Activated CD4-positive, alpha-beta memory T cell treated with anti-CD3 and anti-CD28 coated beads, Interleukin-2, amount 10 ng/mL, durations not matched to agents 7 days and 5 days (primary cell): ENCODE measurements at places on chromosomes 4 and X. TPM values are rescaled to one million over a fixed set of nuclear protein-coding genes. Genes with fewer than 3 reads are reported as not detected.

GRCh38 chr4:83114576-83114975 lies at the start of gene PLAC8:
TSS of gene PLAC8 (minus strand) at chr4:83114729. CDS start at chr4:83107921, 6,808 bp downstream.
- peak within 1 kb of the TSS; percentile 83 for H3K4me3 ChIP-seq
- H3K36me3 ChIP-seq: peaks cover 27% of the 10 kb centered on the region
- H3K4me1 ChIP-seq: peaks cover 49% of the 10 kb centered on the region
- peak; percentile 65 for DNase-seq
- H3K27me3 ChIP-seq: peaks cover 7% of the 10 kb centered on the region
- H3K27ac ChIP-seq: peak within 1 kb of the TSS; percentile 81

AKAP14 gene
- not detected for total RNA-seq

DNA sequence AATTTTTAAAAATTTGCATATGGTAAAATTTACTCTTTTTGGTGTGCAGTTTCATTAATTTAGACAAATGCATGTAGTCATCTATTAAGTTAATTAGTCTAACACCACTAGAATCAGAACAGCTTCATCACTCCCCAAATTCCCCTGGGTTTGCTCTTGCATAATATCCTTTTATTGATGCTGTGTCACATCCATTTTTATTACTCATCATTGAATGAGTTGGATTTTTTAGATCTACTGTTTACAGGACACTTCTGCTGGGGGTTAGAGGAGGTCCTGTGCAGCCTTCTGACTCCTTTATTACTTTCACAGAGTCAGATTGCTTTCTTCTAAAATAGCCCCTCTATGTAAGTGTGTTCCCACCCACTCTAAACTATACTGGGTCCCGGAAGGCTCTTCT lies 65.9 kb downstream of the MTHFD2L start:
- DNase-seq: no peak
- H3K27me3 ChIP-seq: no peaks in the 10 kb centered on the region
- no peak overlapping the region for H3K4me3 ChIP-seq
- peaks cover 5% of the 10 kb centered on the region for H3K4me1 ChIP-seq

GRCh38 chr4:71827826-71828225 lies 43.9 kb upstream of the GC start:
- H3K27me3 ChIP-seq: no peaks in the 10 kb centered on the region
- no peak overlapping the region for H3K4me3 ChIP-seq
- DNase-seq: no peak
- H3K36me3 ChIP-seq: no peaks in the 10 kb centered on the region
- H3K27ac ChIP-seq: no peak overlapping the region

DNA sequence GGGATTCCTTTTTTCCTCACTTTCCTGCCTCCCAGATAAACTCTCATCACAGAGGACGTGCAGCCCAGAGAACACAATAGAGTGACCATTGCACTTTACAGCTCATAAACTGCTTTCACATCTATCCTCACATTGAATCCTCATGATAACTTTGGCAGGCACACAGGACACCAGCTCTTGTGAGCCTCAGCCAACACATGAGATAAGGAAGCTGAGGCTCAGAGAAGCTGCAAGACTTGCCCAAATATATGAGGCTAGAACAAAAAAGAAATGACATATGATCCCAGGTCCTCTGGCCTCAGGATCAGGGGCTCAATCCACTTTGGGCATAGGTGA lies 85.0 kb upstream of the CPEB2 start:
- H3K36me3 ChIP-seq: no peaks in the 10 kb centered on the region
- no peak overlapping the region for H3K27ac ChIP-seq
- no peak for DNase-seq

DNA sequence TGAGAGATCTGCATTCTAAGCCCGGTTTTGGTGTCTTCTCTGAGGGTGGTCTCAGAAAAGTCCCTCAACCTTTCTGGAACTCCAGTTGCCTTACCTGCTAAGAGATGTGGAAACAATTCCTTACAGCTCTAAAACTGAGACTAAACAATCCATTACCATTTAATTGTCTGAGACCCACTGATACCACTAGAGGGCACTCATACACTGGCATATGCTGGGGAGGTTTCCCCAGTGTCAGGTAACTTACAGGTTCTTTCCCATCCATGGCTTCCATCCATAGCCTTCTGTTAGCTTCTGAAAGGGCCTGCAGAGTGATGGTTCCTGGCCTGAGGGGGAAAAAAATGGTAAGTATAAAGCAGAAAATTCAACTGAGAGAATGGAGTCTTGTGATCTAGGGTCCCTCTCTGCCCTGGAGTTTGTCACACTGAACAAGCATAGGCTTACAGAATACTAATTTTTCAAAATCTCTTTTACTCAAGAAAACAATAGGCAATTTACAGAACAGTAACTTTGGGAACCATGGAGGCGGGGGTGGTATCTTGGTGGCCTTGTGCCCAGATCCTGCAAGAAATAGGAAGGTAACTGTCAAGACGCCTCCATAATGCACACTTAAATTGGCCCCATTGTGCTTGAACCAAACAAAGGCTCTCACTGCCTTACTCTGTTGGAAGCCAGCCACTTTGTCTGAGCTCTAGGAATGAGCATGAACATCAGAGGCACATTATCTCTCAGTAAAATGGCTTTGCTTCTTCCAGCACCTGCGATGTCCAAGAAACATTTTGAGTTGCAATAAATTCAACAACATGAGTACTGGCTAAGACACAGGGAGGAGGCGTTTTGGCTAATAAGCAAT lies 236.1 kb downstream of the OPHN1 start:
- no peaks in the 10 kb centered on the region for H3K36me3 ChIP-seq
- H3K4me3 ChIP-seq: no peak overlapping the region
- H3K27ac ChIP-seq: no peak overlapping the region
- H3K4me1 ChIP-seq: peaks cover 12% of the 10 kb centered on the region
- H3K27me3 ChIP-seq: no peaks in the 10 kb centered on the region
- peak; percentile 18 for DNase-seq

- H3K27ac ChIP-seq: no peak overlapping the region
- H3K36me3 ChIP-seq: no peaks in the 10 kb centered on the region
- no peak overlapping the region for H3K4me3 ChIP-seq
- H3K27me3 ChIP-seq: peaks cover 36% of the 10 kb centered on the region
These were observed 9.7 kb upstream of the MTHFD2L start for GRCh38 chr4:74148205-74148604.

- H3K27ac ChIP-seq: no peak overlapping the region
- no peaks in the 10 kb centered on the region for H3K36me3 ChIP-seq
- H3K4me3 ChIP-seq: no peak overlapping the region
These were observed 49.3 kb upstream of the EPGN start for GRCh38 chr4:74258963-74259362.

GRCh38 chr4:142690406-142691163 lies 155.5 kb downstream of the INPP4B start:
- DNase-seq: no peak
- H3K4me3 ChIP-seq: no peak overlapping the region
- no peaks in the 10 kb centered on the region for H3K27me3 ChIP-seq
- no peaks in the 10 kb centered on the region for H3K36me3 ChIP-seq

PPP1R2C gene
- not detected for total RNA-seq
